ENCODE measurements at places on chromosomes 5 and 9.

DNA sequence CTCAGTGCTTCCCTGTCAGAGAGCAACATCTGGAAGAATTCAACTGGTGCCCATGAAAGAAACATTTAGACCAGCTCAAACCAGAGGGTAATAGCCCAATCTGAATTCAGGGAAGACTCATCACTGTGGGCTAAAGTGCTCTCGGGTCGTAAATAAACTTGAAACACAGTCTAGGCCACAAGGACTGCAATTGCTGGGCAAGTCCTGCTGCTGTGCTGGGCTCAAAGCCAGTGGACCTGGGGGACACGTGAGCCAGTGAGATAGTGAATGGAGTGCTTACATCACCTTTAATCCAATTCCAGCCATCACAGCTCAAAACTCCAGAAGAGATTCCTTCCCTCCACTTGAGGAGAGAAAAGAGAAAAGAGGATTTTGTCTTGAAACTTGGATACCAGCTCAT, 78.1 kb upstream of the DAP start:
- no peak for ATAC-seq

GRCh38 chr5:14853685-14854084, 17.9 kb downstream of the ANKH start:
- no peak for ATAC-seq

- peak; percentile 33 for ATAC-seq
Observed at GRCh38 chr5:127612441-127613141, 36.3 kb upstream of the CTXN3 start.

- ATAC-seq: no peak
Observed at GRCh38 chr9:515665-516064, 301.0 kb downstream of the DOCK8 start.

GRCh38 chr5:98308960-98309359, 464.5 kb upstream of the RGMB start:
- ATAC-seq: no peak
